AG10803 (cell line): ENCODE measurements at places on chromosomes 13 and 19.

GRCh38 chr19:11199517-11199916, 2.2 kb upstream of the KANK2 start:
- DNase-seq: no peak

DNA sequence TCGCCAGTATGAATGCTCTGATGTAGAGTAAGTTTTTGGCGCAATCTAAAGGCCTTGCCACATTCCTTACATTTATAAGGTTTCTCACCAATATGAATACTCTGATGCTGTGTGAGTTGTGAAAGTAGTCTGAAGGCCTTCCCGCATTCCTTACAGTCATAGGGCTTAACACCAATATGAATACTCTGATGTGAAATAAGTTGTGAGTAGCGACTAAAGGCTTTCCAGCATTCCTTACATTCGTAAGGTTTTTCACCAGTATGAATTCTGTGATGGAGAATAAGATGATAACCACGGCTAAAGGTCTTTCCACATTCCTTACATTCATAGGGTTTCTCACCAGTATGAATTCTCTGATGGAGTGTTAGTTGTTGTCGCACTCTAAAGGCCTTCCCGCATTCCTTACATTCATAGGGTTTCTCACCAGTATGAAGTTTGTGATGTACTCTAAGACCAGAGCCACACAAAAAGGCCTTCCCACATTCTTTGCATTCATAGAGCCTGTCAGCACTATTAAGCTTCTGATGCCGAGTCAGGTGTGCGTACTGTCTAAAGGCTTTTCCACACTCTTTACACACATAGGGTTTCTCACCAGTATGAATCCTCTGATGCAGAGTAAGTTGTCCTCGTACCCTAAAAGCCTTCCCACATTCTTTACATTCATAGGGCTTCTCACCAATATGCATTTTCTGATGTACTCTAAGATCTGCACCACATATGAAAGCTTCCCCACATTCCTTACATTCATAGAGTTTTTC, 14.1 kb upstream of the ZFP14 start:
- DNase-seq: no peak

- DNase-seq: peak; percentile 58
Measured at GRCh38 chr19:19405971-19406877, 749 bp downstream of the GATAD2A start.

DNA sequence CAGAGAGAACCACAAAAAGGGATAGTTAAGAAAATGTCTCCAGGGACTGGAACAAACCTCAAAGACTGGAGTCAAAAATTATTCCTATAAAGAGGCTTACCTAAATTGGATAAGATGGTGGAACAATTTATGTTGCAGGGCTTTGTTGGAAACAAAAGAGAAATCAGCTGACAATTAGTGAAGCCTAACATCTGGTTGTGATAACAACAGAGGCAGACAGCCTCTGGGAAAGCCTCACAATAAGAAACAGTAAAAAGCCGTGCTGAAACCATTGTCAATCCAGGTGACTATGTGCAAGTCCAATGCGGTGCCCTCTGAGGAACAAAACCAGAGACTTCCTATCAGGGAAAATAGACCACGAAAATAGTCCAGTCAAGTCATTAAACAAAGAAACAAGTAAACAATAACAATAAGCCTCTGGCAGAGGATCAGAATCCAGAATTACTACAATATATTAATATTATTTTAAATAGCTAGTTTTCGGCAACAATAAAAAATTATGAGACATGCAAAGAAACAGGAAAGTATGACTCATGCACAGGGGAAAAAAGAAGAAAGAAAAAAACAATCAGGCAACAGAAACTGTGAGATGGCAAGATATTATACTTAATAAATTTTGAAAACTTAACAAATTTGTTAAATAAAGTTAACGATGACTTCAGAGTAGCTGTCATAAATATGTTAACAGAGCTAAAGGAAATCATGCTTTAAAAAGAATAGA, 99.7 kb upstream of the RXFP2 start:
- peak; percentile 20 for DNase-seq

GRCh38 chr13:48775285-48775684, 121.6 kb downstream of the CYSLTR2 start:
- DNase-seq: peak; percentile 75
